ENCODE measurements at places on chromosomes 4 and X.

- DNase-seq: no peak
Observed at GRCh38 chr4:140641789-140642439, 73.2 kb upstream of the UCP1 start.

GRCh38 chr4:41257257-41257901, 651 bp downstream of the UCHL1 start:
- peak; percentile 23 for DNase-seq

DNA sequence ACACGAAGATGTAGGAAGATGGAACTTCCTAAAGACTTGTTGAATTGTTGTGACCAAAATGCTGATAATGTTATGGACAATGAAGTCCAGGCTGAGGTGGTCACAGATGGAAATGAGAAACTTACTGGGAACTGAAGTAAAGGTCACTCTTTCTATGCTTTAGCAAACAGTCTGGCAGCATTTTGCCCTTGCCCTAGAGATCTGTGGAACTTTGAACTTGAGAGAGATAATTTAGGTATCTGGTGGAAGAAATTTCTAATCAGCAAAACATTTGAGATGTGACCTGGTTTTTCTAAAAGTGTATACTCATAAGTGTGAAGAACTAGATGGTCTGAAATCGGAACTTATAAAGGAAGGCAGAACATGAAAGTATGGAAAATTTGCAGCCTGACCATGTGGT, 1785.9 kb downstream of the PCDH7 start:
- DNase-seq: no peak

- peak; percentile 80 for DNase-seq
Observed at GRCh38 chr4:127698789-127699200, 31.4 kb upstream of the SLC25A31 start.

Data from CD14-positive monocyte (primary cell).